ENCODE measurements at places on chromosomes 7 and 10.

DNA sequence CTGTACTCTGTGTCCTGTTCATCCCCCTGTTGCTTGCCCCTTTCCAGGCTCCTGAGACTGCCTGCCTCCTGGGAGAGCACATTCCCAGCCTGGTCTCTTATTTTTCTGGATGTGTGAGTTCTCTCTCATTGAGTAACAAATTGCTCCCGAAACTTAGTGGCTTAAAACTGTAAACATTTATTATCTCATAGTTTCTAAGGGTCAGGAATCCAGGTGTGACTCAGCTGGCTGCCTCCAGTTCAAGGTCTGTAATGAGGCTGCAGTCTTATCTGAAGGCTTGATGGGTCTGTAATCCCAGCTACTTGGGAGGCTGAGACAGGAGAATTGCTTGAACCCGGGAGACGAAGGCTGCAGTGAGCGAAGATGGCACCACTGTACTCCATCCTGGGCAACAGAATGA is 53.6 kb upstream of the PRR15 start:
- no peak for DNase-seq

GRCh38 chr7:78571292-78571691 is 772.7 kb downstream of the PHTF2 start:
- no peak for DNase-seq

GRCh38 chr7:35430547-35431153 is 176.8 kb upstream of the TBX20 start:
- peak; percentile 23 for DNase-seq

DNA sequence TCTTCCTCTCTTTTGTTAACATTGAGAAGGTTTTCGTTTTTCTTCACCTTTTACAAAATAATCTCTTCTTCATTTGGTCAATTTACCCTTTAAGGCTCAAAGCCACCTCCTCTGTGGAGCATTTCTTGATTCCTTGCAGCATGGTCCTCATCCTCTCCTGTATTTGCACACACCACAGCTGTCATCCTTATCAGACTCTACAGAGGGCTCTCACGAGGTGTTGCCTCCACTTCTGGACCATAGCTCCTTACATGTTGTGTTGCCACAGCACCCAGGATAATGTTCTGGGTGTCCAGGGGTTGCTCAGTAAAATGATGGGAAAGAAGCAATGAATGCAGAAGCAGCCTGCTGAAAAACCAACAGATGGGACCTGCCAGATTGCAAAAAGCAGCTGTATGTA is 192.8 kb downstream of the SH2D4B start:
- DNase-seq: no peak

GRCh38 chr10:49366460-49366859 is 29.4 kb downstream of the DRGX start:
- DNase-seq: no peak

DNA sequence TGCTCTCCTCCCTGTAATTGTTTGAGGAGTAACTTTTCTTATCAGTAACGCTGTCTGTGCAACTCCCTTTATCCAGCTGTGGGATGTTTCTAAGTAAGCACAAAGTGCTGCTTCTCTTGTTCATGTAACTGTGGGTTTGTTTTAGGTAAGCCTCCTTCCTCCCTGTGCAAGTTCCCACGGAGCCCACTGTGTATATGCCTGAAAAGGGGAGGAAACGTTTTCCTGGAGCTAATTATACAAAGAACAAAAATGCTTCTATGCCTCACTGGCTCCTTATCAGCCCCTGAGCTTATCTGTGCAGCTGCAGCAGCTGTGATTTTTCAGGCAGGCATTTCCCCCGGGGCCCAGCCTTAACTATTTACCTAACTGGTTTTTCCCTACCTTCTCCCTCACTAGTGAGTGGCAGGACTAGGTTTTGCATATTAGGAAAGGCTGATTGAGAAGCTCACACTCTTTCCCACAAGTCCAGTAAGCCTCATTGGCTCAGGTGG is 593.4 kb upstream of the GHITM start:
- DNase-seq: no peak

GRCh38 chr7:100119072-100119969 is at the start of the genes CNPY4 and TAF6:
Gene CNPY4, plus strand, starts transcription at chr7:100119634. Its CDS starts 111 bp downstream, at chr7:100119745.
Gene TAF6, minus strand, starts transcription at chr7:100119358. Its CDS starts 5,149 bp downstream, at chr7:100114209.
- peak; percentile 96 for DNase-seq

- no peak for DNase-seq
Observed at GRCh38 chr10:103765168-103765567, 90.2 kb downstream of the SH3PXD2A start.

GRCh38 chr7:106114716-106115383 is 2.7 kb upstream of the SYPL1 start:
- DNase-seq: no peak

DNA sequence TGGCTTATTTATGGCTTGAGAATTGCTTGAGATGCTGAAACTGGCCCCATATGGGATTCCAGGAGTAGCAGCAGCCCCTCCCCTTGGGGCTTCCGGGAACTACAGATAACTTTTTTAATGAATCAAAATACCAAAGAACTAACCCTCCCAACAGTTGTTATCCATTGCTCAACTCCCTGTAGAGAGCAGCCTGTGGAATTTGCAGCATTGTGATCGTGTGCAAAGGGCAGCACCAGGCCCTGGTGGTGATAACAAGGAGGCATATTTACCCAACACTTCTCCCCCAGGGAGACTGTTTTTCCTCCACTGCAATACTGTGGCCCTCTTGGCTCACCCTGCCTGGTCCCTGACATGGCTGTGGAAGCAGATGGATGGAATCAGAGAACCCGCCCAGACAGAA is 196.2 kb downstream of the PLXNA4 start:
- DNase-seq: no peak

- no peak for DNase-seq
Observed at GRCh38 chr10:32650246-32650655, 204.3 kb downstream of the CCDC7 start.

- no peak for DNase-seq
Observed at GRCh38 chr7:135205850-135206249, 5.5 kb downstream of the WDR91 start.

DNA sequence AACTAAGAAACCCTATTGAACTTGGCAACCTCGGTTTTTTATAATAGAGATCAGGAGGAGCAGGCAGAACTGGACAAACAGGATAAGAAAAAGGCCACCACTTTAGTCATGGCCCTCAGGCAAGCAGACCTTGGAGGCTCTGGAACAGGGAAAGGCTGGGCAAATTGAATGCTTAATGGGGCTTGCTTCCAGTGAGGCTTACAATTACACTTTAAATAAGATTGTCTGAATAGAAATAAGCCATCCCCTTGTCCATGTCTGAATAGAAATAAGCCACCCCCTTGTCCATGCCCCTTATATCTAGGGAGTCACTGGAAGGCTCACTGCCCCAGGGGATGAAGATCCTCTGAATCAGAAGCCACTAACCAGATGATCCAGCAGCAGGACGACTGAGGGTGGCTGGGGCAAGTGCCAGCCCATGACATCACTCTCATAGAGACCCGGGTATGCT is 40.6 kb downstream of the AKR1B15 start:
- DNase-seq: no peak

- no peak for DNase-seq
Observed at GRCh38 chr7:47488201-47488968, 93.5 kb downstream of the TNS3 start.

- DNase-seq: no peak
Observed at GRCh38 chr10:132892004-132892403, 50.4 kb downstream of the CFAP46 start.

DNA sequence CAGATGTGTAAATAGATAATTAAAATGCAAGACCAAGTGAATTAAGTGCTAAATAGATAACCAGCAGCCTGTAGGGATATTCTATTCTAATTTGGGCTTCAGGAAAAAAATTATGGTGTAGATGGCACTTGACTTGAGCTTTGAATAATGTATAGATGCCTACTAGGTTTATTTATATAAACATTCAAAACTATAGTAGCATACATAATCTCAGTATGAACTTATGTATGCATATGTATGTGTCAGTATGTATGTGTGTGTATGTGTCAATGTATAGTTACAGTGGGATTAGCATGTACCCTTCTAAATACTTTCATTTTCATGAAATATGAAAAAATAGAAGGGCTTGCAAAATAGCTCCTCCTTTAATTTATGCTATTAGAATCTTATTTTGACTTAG is 207.3 kb upstream of the PPP1R3A start:
- no peak for DNase-seq

- DNase-seq: no peak
Observed at GRCh38 chr7:16563281-16564022, 36.8 kb downstream of the LRRC72 start.

DNA sequence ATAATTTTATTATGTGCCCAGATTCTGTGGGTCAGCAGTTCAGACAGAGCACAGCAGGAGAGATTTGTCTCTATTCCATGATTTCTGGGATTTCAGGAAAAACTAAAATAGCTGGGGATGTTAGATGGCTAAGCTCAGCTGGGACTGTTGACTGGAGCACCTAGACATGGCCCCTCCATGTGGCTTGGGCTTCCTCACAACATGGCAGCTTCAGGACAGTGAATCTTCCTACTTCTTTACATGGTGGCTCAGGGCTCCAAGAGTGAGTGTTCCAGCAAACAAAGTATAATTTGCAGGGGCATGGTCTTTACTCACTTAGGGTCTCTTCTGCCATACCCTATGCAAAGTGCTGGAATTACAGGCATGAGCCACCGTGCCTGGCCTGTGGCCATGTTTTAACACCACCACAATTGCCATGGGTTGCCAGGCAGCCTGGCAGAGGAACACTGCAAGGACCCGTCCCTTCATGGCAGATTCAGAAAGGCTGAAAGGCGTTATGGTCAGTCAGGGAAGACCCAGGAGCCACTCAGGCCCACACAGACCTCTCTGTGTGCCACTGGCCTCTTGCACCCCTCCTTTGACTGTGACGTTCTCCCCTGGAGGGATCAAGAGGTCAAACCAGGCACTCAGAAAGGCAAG is 50.8 kb upstream of the ZMIZ1 start:
- DNase-seq: no peak

- no peak for DNase-seq
Observed at GRCh38 chr7:585229-585711, 65.6 kb upstream of the PDGFA start.

- no peak for DNase-seq
Observed at GRCh38 chr10:100881556-100882213, 31.1 kb upstream of the SLF2 start.

DNA sequence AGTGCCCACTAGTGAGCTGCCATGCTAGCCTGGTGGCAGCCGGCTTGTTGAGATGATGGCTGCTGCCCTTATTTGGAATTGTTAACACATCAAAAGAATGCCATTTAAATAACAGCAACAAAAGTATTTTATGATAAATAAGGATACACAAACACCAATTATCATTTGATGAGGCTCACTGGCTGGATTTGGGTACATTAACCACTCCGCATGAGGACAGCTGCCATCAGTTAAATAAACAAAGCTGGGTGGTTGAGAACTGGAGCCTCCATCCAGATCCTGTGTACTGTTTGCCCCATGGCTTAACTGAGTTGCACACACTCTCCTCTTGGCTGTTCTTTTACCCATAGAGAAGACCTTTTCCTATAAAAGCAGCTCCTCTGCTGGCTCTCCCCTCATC is 103.8 kb downstream of the RGS10 start:
- no peak for DNase-seq

DNA sequence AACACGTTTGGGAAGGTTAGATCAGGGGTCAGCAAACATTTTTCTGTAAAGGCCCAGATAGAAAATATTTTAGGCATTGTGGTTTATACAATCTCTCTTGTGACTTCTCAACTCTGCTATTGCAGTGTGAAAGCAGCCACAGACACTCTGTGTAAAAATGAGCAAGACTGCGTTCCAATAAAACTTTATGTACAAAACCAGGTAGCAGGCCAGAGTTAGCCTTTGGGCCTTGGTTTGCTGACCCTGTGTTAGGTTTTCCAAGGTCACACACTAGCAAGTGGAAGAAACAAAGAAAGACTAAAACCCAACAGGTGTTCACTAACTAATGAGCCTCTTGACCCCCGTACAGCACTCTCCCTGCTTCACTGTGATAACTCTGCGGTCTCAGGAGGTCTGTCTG is 14.9 kb upstream of the PAXIP1 start:
- no peak for DNase-seq

DNA sequence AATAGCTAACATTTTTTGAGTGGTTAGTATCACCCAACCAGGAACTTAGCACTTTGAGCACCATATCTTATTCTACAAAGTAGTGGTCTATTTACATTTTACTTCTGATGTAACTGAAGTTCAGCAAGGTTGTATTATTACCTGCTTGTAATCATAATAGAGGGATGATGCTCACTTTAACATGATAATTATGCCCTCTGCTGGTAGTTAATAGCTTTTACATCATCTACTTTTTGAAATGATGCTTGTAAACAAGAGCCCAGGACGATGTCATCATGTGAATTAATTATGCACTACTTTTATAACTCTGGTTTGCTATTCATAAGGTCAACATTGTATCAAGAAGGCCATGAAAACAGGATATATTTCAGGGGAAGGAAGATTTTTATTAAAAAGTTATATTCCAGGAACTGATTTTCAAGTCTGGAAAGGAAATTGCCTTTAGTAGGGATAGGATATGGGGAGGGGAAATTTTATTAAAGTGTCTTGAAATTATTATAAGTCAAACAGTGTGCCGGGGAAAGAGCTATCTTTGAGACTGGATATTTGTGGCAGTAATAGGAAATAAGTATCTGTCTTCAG is 80.3 kb upstream of the SCIN start:
- peak; percentile 66 for DNase-seq

GRCh38 chr7:2864204-2864985 is 20.3 kb upstream of the GNA12 start:
- no peak for DNase-seq

DNA sequence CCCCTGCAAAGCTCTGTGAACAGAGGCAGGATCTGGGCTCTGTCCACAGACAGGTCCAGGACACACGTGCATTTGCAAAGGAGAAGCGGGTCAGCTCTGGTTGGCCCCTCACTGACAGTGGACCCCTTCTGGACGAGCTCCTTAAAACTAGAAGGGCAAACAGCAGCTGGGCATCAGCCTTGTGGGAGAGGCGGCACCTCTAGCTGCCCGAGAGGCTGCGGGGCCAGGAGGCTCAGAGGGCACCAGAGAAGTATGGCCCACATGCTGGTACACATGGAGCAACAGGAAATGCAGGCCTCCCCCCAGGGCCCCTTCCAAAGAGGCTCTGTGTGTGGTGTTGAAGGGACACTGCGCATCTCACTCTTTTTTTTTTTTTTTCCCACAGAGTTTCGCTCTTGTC is 233.0 kb upstream of the TCERG1L start:
- no peak for DNase-seq

GRCh38 chr7:30053068-30053467 is 24.9 kb downstream of the PLEKHA8 start:
- DNase-seq: no peak

DNA sequence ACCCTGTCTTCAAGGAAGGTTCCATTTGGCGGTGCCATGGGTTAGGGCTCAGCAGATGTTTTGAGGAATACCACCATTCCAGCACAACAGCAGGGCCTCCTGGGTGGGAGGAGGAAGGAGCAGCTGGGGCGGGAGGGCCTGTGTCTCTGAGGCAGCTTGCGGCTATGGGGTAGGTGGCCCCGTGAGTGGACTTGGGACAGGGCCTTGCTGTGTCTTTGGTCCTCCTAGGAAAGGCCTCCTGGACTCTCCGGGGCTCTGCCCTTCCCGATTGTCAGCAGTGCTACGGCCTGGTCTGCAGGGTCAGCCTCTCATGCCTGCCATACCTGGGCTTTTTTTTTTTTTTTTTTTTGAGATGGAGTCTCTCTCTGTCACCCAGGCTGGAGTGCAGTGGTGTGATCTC is 96.7 kb downstream of the PAXIP1 start:
- no peak for DNase-seq

GRCh38 chr10:21296575-21297355 is 228.7 kb downstream of the SKIDA1 start:
- DNase-seq: no peak

Measured in COR-L47 (cell line).